ENCODE measurements at places on chromosomes 2 and 18. TPM values are rescaled to one million over a fixed set of nuclear protein-coding genes. Genes with fewer than 3 reads are reported as not detected.
A peak's percentile ranks its signal among the peaks of the same experiment; 100 is the strongest.

- no peak for DNase-seq
These were observed 391.9 kb downstream of the RND3 start for GRCh38 chr2:150095361-150096095.

The FAM124B gene
- not detected for total RNA-seq

DNA sequence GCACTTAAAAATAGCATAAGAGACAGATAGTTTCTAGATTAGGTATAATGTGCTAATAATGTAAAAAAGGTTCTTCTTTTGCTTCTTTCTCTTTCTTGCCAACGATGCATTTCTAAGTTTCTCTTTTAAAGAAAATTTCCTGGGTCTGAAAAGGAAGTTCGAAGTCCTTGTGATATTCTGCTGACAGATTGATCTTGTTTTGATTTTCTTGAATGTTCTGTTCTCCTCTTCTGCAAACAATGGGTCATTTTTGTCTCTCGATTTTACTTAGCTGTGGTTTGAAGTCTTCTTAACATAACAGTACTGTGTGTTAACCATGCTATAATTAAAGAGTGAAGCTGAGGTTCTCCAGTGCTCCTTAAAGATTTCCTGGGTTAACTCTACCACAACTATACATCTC is 61.1 kb upstream of the ACYP2 start:
- DNase-seq: no peak

DNA sequence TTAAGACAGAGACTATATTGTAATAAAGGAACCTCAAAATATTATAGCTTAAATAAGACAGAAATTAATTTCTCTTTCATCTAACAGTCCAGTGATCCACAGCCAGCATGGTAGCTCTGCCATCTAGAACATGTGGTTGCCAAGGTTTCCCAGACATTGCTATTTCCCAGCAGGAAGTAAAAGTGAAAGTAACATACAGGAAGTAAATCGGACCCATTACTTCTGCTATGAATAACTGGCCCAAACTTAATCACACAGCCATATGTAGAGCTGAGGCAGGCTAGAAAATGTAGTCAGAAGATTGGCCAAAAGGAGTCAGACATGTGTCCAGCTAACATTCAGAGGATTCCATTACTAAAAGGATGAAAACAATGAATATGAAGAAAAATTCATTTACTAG is 71.0 kb downstream of the NOL4 start:
- peak; percentile 68 for DNase-seq

DNA sequence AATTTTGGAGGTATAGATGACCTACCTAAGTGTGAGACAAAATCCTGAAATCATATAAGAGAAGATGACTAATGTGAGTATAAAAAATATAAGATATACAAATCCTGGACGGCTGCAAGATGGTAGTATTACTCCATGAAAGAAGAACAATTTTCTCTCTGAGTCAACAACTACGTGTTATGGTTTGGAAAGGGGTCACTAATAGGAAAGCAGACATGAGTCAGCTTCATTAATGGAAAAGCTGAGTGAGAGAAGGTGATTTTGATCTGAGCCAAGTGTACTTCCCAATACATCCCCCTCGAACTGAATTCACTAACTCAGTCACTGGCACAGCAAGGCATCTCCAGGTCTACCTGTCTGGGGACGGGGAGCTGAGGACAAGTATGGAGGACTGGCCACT is 20.1 kb upstream of the SELENOI start:
- DNase-seq: no peak

DNA sequence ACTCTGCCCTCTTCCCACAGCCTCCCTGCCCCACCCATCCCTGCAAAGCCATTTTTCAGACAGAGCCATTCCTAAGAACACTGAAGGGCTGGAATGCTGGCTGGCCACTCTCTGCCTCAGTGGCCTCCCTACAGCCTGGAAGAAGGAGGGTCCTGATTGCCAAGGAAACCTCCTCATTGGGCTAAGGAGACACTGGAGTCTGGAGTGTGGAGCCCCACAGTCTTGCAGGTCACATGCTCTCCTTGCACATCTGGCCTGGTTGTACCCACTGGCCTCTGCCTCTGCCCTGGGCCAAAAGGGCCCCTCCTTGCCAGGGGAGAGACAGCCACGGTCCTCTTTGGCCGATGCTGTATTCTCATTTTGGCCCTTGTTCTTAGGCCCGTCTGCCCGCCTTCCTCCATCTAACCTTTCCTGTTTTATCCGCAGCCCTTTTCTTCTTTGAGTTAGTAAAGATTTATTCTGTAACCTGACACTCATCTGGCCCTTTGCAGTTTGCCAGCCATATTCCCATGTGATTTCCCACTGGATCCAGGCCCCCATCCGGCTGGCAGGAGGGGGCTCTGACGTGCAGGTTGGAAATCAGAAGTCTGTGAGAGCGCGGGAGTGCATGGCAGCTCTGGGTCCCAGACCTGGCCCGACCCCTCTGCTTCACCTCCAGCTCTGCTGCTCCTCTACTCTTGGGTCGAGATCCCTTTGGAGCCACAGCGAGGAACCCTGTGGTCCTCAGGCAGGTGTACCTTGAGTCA is 11.0 kb upstream of the CATIP start:
- no peak for DNase-seq

The MTA3 gene
- 45.3 TPM for total RNA-seq

The TNFAIP6 gene
- total RNA-seq: 0.21 TPM

- no peak for DNase-seq
These were observed 141.1 kb downstream of the HDAC4 start for GRCh38 chr2:239259603-239260298.

The TUBA3E gene
- not detected for total RNA-seq

DNA sequence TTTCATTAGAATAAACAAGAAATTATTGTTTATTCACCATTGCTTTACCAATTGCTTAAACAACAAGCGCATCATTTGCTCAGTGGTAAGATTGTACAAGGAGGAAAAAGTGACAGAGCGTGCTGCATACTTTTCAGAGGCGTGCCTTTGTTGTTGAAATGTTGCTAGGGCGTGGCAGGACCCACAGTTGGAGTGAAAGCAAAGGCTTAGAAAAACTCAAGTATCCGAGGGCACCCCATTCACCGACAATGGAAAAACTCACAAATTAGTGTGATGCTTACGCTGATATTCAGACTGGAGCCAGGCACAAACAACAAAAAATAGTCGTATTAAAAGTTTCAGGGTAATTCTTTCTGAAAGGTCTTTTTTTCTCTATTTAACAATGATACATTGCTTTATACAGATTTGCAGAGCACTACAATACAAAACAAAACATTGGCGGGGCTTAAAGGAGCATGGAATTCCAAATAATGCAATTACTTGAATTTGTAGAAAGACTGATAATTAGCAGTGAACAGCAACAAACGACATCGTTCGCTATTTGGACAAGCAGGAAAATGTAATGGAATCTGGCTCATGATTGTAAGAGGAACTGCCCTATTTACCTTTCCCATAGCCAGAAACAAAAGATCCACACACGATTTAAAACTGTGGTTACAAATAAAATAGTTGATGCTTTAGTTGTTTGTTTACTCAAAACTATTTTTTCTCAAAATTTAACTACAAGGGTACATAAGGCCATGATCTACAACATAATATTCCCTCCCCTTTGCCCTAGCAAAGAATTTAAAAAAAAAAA is 37.8 kb upstream of the RTTN start:
- DNase-seq: no peak

DNA sequence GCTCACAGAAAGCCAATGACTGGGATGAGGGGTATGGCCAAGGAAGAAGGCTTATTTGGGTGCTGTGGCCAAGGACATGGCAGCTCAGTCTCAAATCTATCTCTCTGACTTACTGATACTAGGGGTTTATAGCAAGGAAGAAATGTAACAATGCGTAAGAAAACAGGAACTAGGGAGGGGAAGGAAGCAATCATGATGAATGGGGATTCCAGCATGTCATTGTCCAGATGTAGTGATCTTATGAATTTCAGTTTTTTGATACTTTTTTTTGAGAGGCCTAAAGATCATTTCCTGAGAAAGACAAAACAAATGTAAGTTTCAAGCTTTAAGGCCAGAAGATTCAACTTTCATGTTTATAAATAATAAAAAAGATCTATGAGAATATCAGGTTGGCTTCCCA is 298.6 kb upstream of the FAM98A start:
- no peak for DNase-seq

DNA sequence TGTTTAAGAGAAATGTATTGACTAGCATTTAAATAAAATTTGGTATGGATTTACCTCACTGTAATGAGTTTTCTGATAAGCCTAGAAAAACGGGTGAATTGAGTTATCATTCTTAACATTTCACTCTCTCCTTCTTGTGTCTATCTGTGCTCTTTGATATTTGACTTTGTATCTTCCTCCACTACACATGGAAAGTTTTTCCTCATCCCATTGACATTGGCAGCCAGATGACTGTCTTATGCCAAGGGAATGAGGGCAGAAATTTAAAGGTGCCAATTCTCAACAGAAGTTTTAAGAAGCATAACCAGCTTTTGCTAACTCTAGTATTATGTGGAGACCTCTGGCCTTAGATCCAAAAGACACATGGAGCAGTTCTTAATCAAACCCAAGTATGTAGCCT is 376.6 kb downstream of the DSEL start:
- no peak for DNase-seq

GRCh38 chr2:101844055-101844635 is 146.6 kb downstream of the MAP4K4 start:
- no peak for DNase-seq

The ANO7 gene
- 0.72 TPM for total RNA-seq

GRCh38 chr2:45046786-45047185 is 37.5 kb upstream of the SIX2 start:
- DNase-seq: no peak

DNA sequence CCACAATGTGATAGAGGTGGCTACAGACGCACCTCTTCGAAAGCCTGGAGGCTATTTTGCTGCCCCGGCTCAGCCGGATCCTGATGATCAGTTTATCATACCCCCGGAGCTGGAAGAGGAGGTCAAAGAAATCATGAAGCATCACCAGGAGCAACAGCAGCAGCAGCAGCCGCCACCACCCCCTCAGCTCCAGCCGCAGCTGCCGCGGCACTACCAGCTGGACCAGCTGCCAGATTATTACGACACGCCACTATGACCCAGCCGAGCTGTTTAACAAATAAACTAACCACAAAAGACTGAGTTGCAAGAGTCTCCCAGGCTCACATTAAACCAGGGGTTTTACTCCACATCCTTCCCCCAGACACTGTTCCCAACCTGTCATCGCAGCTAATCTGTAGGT is 263.8 kb downstream of the PHLPP1 start:
- peak; percentile 54 for DNase-seq

GRCh38 chr2:101815154-101815553 is 117.6 kb downstream of the MAP4K4 start:
- DNase-seq: no peak

GRCh38 chr18:8801263-8801901 is 96.0 kb downstream of the MTCL1 start:
- peak; percentile 92 for DNase-seq

DNA sequence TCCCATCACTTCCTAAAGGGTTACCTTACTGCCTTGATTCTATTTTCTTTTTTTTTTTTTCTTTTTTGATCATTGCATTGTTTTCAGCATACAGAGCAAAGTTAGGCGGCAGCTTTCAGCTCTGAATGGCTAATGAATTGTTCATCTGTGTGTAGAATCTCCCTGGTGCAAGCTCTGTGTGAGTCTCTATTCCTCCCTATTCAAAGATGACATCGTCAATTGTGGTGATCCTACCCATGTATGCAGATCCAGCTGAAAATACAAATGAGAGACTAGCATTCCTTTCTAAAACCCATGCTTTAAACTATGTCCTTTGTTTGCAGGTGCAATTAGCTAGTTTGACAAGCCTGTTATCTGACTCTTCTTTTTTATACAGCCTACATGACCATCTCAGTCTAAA is 539.0 kb downstream of the ARHGAP15 start:
- DNase-seq: no peak

DNA sequence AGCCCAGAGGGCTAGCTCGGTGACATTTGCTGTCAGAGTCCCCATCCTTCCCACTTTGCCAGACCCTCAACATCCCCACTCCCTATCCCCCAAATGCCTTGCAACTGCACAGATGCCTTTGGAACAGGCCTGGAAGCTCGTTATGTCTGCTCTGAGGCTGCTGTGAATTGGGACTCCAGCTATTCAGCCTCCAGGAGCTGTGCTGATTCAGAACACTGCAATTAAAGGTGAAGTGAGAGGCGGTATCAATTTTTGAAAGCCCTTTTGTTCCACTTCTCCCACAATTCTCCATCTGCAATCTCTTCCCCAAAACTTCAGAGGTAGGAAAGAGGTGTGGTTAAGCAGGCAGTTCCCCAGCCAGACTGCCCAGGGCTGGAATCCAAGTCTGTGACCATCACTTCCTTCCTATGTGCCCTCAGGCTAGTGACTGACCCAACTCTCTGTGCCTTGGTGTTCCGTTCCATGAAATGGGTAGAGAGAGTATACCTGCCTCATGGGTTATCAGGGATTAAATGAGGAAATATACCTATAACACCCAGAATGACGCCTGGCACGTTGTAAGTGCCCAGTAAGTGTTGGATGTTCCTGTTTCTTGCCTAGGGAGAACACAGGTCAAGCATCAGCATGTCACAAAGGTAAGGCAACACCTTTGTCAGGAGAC is 17.5 kb downstream of the NOSTRIN start:
- DNase-seq: no peak

The UGT1A6 gene
- 0.05 TPM for total RNA-seq

The SLC9A4 gene
- total RNA-seq: 0.84 TPM

DNA sequence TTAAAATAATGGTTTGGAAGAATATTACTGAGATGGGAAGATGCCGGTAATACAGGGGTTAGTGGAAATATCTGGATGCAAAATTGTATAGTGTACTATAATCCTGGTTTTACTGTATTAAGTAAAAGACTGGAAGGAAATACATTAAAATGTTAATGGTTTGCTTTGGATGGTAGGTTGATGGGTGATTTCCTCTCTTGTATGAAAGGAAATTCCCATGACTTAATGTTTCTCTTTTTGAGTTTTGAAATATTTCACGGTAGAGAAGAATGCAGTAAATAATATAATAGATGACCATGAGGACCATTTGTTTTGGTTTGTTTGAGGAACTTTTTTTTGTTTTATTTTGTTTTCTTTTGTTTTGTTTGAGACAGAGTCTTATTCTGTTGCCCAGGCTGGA is 8.2 kb downstream of the SPTBN1 start:
- no peak for DNase-seq

DNA sequence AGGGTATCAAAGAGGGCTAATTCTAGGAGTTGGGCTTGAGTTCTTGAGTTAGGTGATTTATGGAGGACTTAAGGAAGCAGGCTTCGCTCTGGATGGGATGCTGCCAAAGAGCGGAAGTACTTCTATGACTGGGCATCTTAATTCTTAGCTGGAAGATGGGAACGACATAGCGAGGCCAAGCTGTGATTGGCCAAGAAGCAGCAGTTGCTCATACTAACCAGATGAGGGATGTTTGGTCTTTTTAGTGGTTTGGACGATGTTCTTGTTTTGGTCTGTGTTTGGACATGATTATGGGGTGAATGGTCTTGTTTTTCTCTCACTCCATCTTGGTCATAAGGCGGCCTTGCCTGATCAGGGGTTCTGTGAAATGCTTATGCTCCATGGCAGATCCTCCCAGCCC is 133.7 kb downstream of the MSH2 start:
- DNase-seq: peak; percentile 21

The TUBA4B gene
- total RNA-seq: not detected

- DNase-seq: peak; percentile 27
These were observed 296.0 kb downstream of the TMX3 start for GRCh38 chr18:68418881-68419280.

The GREB1L gene
- total RNA-seq: 4.0 TPM

GRCh38 chr2:229243890-229244560 is 27.1 kb downstream of the PID1 start:
- DNase-seq: no peak

The ADAM23 gene
- total RNA-seq: 4.9 TPM

GRCh38 chr2:96403481-96403880 is 67.9 kb downstream of the NCAPH start:
- no peak for DNase-seq
